CD4-positive, alpha-beta T cell (primary cell): ENCODE measurements at places on chromosomes 2 and 18.

DNA sequence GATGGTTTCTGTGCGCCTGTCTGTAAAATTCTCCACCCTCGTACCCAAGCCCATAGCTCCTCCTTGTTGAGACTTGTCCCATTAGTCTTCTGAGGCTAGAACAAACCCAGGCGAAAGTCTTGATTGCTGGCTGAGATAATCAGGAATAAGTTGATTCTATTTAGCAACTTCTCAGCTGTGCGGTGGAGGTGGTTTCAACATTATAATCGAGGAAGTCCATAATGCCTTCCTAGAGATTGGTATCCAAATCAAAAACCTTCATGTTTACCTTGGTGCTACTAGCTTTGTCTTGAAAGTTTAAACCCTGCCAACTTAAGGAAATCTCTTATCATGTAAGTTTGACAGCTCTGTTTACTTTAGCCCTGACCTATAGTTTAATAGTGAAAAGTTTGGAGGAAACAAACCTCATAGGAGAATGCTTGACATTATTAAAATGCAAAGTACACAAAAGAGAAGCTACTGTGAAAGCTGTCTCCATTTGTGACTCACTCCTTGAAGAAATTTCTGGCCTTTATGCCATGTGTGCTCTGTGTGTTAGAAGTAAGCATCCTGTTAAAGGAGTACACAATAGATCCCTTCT is 36.6 kb upstream of the DSC1 start:
- DNase-seq: no peak

DNA sequence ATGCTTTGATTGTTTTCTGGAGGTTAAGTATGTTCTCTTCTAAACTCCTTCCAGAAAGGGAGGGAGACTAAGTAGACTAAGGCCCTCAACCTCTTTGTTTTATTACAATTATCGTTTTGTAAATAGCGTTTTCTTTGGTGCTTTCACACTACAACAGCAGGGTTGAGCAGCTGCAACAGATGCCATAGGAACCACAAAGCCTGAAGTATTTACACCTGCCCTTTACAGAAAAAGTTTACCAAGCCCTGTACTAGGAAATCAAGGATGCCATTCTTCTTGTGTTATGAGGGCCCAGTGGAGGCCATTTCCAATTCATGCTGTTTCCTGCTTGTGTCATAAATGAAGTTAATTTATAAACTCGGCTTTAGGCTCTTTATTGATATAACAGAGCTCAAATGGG is 914.8 kb downstream of the DCDC2C start:
- DNase-seq: no peak

DNA sequence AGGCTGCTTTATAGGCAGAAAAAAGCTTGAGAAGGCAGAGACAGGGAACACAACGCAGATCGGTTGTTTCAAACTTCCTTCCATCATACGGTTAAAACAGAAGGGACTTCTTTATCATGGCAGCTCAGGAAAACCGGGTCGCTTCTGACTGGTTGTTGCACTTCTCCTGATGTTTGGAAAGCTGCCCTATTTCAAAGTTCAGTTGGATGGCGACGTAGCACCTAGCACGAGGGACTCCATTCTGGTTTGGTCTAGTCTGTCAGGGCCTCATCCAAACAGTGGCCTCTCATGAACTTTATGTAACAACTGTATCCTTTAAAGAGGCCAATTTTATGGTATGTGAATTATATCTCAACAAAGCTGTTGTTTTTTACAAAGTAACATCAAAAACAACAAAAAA is 210.1 kb upstream of the RAB12 start:
- no peak for DNase-seq

- DNase-seq: no peak
These were observed 29.7 kb upstream of the DPYSL5 start for GRCh38 chr2:26818255-26818654.

GRCh38 chr18:4399929-4400328 is 55.2 kb downstream of the DLGAP1 start:
- DNase-seq: no peak

GRCh38 chr2:165665614-165666013 is 128.4 kb downstream of the GALNT3 start:
- DNase-seq: no peak
